Mammary epithelial cell (primary cell): ENCODE measurements at places on chromosomes 4 and X.

DNA sequence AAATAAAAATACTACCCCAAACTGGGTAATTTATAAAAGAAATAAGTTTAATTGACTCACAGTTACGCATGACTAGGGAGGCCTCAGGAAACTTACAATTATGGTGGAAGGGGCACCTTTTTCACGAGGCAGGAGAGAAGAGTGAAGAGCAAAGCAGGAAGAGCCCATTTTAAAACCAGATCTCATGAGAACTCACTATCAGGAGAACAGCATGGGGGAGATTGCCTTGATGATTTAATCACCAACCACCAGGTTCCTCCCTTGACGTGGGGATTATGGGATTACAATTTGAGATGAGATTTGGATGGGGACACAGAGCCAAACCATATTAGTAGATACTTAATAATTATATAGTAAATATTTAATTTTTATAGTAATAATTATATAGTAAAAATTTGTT, 10.1 kb downstream of the CISD2 start:
- DNase-seq = no peak

DNA sequence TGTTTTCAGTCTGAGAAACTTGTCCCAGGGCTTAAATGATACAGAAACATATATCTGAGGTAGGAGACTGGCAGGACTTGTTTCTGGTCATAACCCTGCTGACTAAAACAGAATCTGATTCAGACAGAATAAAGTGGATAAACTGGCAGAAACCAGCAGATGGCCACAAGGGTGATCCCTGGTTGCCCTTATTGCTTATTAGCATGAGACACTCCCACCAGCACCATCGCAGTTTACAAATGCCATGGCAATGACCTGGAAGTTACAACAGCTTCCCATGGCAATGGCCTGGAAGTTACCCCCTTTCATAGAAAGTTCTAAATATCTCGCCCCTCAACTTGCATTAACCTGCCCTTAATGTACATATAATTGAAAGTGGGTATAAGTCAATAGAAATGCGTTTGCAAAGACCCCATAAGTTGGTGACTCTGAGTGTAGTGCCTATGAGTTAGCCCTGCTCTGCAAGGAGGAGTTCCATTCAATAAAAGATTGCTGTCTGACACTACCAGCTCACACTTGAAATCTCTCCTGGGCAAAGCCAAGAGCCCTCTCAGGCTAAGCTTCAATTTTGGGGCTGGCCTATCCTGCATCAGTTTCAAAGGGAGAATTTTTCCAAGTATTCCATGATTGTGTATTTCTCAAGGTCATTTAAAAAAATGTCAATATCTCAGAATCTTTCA, 52.9 kb upstream of the PAGE5 start:
- peak; percentile 48 for DNase-seq

GRCh38 chrX:2984342-2984741, 22.0 kb upstream of the ARSH start:
- no peak for DNase-seq

GRCh38 chr4:128601991-128602695, 207.4 kb upstream of the JADE1 start:
- no peak for DNase-seq

- DNase-seq = no peak
Observed at GRCh38 chr4:88779431-88779830, 81.8 kb upstream of the NAP1L5 start.

DNA sequence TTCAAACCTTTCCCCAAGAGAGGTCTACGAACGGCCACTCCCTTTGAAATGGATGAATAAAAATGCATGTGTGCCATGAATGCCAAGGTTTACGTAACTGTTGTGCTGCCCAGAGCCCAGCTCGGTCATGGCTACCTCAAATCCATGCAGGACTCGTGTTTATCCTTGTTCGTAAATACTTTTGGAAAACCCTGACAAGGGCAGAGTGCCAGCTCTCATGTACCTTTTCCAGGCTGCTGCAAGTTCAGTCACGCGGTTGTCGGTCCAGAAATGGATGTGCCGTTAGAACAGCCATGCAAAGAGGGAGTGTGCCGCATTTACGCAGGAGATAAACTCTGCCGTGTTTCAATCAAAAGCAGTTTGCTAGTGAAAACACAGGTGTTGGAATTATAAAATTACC, 123.4 kb downstream of the AMELX start:
- peak; percentile 28 for DNase-seq

DNA sequence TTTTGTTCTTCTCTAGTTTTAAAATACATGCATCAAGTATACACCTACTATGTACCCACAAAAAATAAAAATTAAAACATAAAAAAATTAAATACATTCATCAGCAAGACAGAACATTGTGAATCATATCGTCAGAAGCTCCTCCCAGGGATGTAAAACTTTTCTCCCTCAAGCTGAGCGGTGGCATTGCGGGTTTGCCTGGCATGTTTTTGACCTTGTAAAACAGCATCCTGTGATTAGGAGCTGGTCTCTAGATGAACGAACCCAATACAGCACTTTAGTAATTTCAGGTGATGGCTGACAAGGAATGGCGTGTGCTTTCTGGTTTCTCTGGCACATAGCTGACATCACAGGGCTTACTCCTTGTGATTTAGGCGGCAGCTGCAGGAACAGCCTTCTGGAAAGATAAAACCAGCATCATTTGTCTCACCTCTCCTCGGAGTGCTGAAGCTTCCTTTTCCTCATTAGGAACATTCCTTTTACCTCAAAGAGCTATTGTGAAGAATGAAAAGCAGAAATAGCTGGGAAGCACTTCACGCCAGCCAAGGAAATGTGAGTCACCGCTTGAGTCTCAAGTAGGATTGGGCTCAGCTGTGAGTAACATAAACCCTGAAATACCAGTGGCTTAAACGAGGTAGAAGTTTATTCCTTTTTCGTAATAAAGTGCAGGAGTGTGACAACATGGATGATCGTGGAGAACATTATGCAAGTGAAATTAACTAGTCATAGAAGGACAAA, 44.3 kb downstream of the NYX start:
- peak; percentile 90 for DNase-seq

- DNase-seq = no peak
Observed at GRCh38 chr4:8207314-8207713, 8.2 kb downstream of the SH3TC1 start.

GRCh38 chr4:7169134-7169533, 23.2 kb upstream of the SORCS2 start:
- DNase-seq = no peak

GRCh38 chr4:183788308-183788905, 116.7 kb upstream of the STOX2 start:
- DNase-seq = peak; percentile 46

DNA sequence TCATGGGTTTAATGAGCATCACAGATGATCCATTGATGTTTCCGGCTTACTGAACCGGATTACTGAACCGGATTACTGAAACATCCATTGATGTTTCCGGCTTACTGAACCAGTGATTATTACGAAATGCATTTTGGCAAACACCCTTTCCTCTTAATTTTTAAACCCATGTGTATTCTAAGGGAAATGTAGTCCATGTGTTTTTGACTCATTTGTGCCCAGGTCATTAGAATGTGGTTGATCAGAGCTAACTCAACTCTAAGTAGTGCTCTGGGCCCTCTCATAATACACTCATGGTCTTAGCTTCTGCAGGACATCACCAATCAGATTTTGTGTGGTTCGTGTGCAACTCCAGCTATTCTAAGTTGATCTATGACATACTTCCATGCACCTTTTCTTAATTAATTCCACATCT, 141.6 kb downstream of the SPATA18 start:
- DNase-seq = no peak

DNA sequence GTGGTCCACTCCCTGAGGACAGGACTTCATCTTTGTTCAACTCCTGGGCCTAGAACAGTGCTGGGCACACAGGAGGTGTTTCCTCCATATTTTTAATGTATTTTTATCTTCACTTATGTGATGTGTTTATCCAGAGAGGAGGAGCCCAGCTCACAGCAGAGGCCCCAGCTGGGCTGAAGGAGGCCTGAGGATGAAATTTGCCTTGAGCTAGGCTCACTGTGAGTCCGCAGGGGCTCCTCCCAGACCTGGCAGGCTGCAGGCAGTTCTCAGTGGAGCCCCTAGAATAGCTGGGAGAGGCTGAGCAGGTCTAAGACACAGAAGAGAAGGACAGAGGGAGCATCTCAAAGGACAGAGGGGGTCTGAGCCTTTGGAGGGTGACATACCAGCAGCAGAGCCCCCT, 26.8 kb downstream of the C4orf50 start:
- DNase-seq = no peak

- no peak for DNase-seq
Observed at GRCh38 chr4:16750882-16751642, 147.4 kb downstream of the LDB2 start.

- no peak for DNase-seq
Observed at GRCh38 chrX:65600106-65600505, 65.5 kb upstream of the LAS1L start.

DNA sequence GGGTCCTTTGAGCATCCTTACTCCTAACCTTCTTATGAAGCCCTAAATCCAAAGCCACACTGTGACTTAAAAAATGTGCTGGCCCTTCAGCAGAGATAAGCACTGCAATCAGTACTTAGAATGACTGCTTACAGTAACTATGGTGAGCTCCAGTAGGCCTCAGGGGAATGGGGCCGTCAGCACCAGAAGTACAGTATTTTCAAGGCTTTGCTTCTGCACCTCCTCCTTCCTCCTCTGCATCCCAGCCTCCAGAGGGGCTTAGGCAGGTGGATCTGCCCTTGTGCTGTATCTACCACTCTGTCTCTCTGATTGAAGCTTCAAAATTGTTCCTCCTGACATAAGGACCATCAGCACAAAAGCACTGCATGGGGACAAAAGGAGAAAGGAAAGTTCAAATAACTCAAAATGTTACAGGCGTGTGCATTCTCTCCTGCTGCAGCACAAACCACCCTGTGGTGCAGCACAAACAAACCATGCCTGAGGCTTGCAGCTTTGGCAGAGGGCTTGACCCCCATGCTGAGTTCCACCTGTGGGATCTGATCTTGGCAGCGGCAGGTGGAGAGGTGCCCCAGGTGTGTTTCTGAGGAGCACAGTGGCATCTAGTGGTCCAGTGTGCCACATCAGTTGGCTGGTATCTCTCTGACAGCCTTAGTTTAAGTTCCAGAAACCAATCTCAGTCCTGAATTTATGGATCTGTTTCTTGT, 164.7 kb downstream of the SOWAHB start:
- peak; percentile 34 for DNase-seq

- DNase-seq = no peak
Observed at GRCh38 chrX:74369666-74370065, 51.6 kb upstream of the SLC16A2 start.

GRCh38 chrX:69089203-69089602, 76.0 kb downstream of the PJA1 start:
- no peak for DNase-seq

DNA sequence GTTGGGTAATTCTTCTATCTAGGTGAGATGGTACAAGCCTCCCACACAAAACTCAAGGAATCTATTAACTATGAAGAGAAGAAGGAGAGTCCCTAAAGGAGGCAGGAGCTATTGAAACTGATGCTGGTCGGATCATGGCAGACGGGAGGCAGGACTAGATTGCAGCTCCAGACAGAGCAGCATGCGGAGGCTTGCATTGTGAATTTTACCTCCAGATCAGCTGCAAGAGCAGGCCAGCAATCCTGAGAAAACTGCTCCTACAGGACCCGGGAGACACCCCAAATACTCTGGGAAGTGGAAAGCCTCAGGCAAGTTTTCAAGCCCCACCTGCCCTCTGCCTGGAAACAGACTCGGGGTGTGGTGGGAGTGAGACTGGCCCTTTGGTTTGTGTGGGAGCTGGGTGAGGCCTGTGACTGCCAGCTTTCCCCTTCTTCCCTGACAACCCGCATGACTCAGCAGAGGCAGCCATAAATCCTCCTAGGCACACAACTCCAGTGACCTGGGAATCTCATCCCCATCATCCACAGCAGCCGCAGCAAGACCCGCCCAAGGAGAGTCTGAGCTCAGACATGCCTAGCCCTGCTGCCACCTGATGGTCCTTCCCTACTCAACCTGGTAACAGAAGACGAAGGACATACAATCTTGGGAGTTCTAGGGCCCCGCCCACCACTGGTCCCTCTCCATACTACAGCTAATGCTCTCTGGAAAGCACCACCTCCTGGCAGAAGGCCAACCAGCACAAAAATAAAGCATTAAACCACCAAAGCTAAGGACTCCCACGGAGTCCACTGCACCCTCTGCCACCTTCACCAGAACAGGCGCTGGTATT, 30.9 kb downstream of the GATB start:
- peak; percentile 96 for DNase-seq

GRCh38 chrX:121258545-121258944, 211.1 kb downstream of the GLUD2 start:
- no peak for DNase-seq

GRCh38 chr4:150244600-150244999, 166.4 kb downstream of the DCLK2 start:
- no peak for DNase-seq

DNA sequence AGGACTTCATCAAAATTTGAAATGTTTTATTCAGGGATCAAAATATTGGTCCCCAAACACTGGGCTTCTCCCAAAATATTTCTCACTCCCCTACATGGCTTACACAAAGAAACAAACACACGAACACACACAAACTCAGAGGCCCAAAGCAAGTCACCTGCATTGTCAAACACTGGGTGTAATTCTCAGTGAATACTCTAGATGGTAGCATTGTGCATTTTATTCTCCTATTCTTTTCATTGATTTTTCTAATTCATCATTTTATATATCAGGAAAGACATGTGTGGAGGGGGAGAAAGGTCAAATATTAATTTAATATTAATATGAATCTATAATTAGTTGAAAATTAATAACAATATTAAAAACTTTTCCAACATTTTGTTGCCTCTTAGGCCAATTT, 72.3 kb upstream of the TNMD start:
- DNase-seq = peak; percentile 2

DNA sequence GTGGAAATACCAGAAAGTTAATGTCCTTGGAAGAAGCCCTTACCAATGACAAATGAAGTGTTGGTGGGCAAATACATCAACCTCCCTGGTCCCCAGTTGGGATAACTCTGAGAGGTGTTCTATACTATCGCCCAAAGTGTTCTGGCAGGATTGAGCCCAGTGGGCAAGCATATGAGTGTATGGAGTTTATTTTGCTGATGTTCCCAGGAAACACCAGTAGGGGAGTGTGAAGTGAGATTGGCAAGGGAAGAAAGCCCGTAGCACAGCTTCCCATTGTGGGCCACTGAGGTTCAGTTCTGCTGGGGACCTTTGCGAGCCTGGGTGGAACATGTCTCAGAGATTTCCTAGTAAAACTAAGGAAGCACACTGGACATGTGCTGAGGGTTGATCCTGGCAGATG, 65.1 kb downstream of the ARHGAP6 start:
- no peak for DNase-seq

- DNase-seq = no peak
Observed at GRCh38 chr4:7060346-7061150, 7.3 kb downstream of the GRPEL1 start.

GRCh38 chrX:1542994-1543725, 6.2 kb upstream of the P2RY8 start:
- DNase-seq = no peak

GRCh38 chrX:30627818-30628652, 25.2 kb upstream of the GK start:
- no peak for DNase-seq

- peak; percentile 57 for DNase-seq
Observed at GRCh38 chr4:26860922-26861433, 337 bp downstream of the STIM2 start.

- no peak for DNase-seq
Observed at GRCh38 chr4:84493092-84493850, 5.8 kb downstream of the NKX6-1 start.
